ENCODE measurements at places on chromosomes 12 and 14. TPM values are rescaled to one million over a fixed set of nuclear protein-coding genes. Genes with fewer than 3 reads are reported as not detected.

Gene ZNF385A
- total RNA-seq = 3.4 TPM

Gene DUSP6
- 9.7 TPM for total RNA-seq

Gene PMEL
- 2.9 TPM for total RNA-seq

Gene RHOJ
- 1.8 TPM for total RNA-seq

Data from hair follicle dermal papilla cell (primary cell).